Fibroblast of mammary gland (primary cell): ENCODE measurements at places on chromosomes 7 and 10.
A peak's percentile ranks its signal among the peaks of the same experiment; 100 is the strongest.

- DNase-seq: no peak
Observed at GRCh38 chr10:33067917-33068316, 109.9 kb upstream of the ITGB1 start.

- DNase-seq: no peak
Observed at GRCh38 chr10:23195846-23196600, 3.9 kb downstream of the PTF1A start.

DNA sequence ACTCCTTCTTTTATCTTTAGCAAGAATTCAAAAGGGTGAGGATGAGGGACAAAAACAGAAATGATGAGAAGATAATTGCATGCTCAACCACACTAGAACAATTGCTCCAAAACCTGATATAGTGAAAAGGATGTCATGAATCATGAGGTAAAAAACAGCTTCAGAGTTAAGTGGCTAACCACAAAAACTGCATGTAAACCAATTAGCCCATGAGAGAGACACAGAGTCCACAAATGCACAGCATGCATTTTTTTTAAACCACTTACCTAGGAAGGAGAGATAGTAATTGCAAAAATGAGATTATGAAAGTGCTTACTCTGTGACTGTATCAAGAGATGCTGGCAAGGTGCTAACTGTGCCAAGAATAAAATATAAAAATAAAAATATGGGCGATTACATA lies 132.9 kb downstream of the MBL2 start:
- DNase-seq: no peak

DNA sequence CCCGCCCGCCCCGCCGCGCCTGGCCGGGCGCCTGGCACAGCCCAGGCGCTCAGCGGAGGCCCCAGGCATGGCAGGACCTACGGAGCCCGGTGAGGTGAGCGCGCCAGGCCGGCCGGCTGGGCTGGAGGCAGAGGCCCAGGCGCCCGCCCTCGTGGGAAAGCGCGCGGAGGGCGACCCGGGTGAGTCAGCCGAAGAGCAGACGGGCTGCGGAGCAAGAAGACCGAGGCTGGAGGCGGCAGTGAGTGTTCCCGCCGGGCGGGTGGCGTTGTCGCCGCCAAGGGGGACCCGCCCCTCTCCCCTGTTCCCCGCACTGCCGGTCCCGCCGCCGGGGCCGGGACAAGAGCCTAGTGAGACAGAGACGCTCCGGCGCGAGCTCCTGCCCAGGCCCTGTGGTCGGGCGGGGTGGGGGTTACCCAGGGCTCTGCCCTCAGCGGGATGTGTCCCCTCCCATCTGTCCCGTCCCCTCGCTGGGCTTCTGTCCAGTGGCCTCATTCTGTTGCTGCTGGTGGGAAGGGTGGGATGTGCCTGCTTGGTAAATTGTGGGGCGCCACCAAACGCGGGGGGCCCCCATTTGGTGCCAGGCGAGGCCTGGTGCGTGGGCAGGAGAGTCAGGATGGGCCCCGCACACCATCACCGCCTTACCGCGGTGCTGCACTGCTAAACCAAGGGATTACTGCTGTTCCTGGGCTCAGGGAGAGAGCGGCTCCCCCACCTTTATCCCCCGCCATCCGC lies 17.0 kb upstream of the NODAL start:
- peak; percentile 62 for DNase-seq

DNA sequence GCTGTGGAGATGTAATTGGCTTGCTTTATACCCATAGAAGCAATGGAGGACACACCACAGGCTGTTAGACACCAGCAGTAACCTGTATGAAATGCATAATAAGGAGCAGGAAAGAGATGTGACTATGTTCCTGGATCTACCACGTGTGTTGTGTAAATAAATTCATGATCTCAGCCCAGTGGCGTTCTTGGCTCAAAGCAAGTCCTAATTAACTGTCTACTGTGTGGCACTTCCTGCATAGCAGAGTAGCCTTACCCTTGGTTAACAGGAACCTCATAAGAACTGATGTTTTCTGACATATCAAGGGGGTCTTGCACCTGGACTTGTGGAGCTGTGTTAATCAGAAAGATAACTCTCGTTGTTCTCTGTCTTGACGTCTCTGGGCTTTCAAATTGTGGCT lies 25.7 kb upstream of the FAM180A start:
- no peak for DNase-seq

DNA sequence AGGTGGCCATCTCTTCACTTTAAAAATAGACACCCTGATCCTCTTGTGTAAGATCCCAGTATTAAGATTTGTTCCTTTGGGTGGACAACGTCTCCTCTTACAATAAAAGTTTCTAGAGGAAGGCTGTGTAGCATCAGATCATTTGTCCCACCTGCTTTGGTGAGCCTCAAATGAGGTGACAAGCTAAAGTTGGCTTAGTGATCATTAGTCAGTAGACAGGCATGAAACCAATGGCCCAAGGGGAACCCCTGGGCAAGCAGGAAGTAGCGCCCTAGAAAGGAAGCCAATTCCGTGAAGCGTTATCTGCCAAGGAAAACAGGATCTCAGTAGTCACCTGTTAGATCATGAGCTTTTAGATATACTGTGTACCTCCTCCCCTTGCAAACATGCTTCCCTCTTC lies 66.8 kb downstream of the PCGF5 start:
- peak; percentile 18 for DNase-seq

- DNase-seq: no peak
Observed at GRCh38 chr7:17697128-17697881, 243.0 kb downstream of the SNX13 start.

DNA sequence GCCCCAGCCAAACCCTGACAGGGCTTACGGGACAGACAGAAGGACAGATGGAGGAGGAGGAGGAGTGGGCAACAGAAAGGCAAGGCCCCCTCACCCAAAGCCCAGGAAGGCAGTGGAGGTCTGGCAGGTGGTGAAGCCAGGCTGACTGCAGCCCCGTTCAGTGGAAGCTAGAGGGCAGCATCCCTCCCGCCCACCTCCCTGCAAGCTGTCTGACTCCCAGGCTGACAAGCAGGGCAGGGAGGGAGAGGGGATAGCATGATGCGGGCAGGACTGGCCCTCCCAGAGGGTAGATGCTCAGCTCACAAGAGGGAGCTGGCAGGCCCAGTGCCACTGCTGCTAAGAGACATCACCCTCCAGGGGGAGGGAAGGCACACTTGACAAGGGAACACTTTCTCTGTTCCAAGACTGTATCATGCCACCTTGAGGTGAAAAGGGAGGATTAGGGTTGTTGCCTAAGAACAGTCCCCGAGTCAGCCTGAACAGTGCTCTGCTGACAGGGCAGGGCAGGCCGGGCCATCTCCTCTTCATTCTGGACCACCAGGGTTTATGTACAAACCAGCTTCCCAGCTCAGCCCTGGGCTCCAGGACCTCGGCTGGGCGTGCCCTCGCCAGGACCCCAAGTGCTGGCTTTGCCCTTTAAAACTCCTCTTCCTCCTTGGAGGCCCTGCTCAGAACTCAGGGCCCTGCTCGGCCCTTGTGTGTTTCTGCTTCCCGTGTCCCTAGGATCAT lies 61.8 kb downstream of the RASGEF1A start:
- DNase-seq: peak; percentile 57

GRCh38 chr7:34900891-34901513 lies 136.3 kb downstream of the DPY19L1 start:
- DNase-seq: peak; percentile 4

- peak; percentile 83 for DNase-seq
Observed at GRCh38 chr7:102814025-102814471, 65.2 kb downstream of the FAM185A start.

GRCh38 chr10:132304756-132305509 lies 2.8 kb downstream of the STK32C start:
- DNase-seq: no peak

GRCh38 chr10:129953119-129954051 lies 10.7 kb downstream of the EBF3 start:
- peak; percentile 74 for DNase-seq

DNA sequence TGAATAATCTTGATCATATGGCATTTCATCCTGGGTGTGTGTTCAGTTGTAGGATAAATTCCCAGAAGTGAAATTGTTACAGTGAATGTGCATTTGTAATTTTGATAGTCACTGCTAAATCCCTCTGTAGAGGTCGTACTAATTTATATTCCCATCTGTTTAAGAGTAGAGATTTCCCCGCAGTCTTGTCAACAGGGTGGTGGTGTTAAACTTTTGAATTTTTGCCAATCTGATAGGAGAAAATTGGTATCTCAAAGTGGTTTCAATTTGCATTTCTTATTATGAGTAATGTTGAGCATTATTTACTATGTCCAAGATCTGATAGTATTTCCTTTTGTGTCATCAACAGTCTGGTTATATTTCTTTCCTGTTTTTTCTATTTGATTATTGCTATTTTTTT lies 101.7 kb downstream of the AUTS2 start:
- DNase-seq: no peak

DNA sequence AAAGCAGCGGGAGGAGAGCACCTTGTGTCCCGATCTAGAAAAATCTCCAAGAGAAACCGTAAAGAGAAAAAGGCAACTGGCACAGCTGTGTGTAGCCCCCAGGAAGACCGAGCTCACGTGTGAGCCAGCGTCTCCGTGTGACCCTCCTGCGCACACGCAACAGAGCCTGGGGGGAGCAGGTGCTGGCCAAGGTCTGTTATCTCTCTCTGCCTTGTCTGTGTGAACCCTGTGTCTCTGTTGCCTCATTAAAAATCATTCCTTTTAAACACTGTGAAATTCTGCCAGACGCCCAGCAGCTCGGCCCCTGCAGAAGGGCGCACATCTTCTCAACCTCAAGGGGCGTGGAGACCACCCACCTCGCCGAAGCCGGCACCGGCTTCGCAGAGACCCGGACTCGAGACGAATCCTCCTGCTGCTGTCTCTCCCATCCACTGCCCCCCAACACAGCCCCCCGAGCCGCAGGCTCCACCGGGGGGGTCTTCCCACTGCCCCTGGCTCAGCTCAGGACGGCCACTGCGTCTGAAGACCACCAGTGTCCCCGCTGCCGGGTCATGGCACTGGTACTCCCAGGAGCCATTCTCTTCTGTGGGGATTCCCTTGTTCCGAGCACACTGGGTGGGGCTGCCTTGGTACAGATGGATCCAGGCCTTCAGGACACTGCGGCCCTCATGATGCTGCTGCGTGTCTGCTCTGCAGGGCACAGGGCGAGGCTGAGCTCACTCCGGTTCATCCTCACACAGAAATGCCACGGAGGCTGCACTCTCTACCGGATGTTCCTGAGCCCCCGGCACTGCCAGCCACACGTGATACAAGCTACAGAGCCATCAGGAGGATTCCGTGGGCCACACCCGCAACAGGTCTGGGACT lies 94.3 kb upstream of the DNAAF5 start:
- DNase-seq: no peak

GRCh38 chr7:116829041-116829440 lies 33.3 kb upstream of the CAPZA2 start:
- DNase-seq: no peak

- no peak for DNase-seq
Observed at GRCh38 chr7:43933902-43934560, 7.8 kb downstream of the UBE2D4 start.

GRCh38 chr7:116843378-116843777 lies 19.0 kb upstream of the CAPZA2 start:
- DNase-seq: no peak
